Central memory CD8-positive, alpha-beta T cell (primary cell): ENCODE measurements at places on chromosomes 2 and 18.

- H3K4me1 ChIP-seq, result peaks cover 38% of the 10 kb centered on the region
- H3K36me3 ChIP-seq, result peaks cover 27% of the 10 kb centered on the region
- peak; percentile 34 for DNase-seq
- H3K27ac ChIP-seq, result peak within 1 kb of the TSS; percentile 94
- H3K27me3 ChIP-seq, result no peaks in the 10 kb centered on the region
Measured at GRCh38 chr2:85577386-85578242, at the start of gene VAMP8. TSS of gene VAMP8 (plus strand) at chr2:85577586. CDS start at chr2:85577647, 61 bp downstream.

- no peak overlapping the region for H3K4me3 ChIP-seq
- no peak for DNase-seq
- no peak overlapping the region for H3K27ac ChIP-seq
- H3K36me3 ChIP-seq, result no peaks in the 10 kb centered on the region
- H3K4me1 ChIP-seq, result no peaks in the 10 kb centered on the region
- peaks cover 44% of the 10 kb centered on the region for H3K27me3 ChIP-seq
Measured at GRCh38 chr2:65678779-65679391, 246.5 kb upstream of the SPRED2 start.

GRCh38 chr2:73072129-73072395, 550 bp upstream of the SFXN5 start:
- no peak overlapping the region for H3K27ac ChIP-seq

DNA sequence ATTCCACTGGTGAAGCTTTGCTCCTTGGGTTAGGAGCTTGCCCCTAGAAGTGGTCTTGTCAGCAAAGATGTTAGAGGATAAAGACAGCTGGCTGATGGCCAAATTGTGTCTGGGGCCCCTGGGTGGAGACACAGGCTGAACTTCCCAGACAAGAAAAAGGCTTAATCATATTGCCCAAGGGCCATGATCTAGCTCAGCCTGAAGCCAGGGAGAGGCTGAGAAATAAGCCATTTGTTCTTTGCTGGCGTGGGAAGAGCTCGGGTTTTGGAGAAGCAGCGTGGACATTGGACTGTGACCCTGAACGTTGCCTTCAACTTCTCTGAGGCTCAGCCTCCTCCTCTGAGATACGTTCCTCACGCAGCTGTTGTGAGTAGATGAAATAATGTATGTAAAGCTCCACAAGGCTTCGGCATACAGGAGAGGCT, 153.0 kb downstream of the ZFP36L2 start:
- no peak overlapping the region for H3K27ac ChIP-seq
- no peak for DNase-seq
- no peak overlapping the region for H3K4me3 ChIP-seq
- peaks cover 6% of the 10 kb centered on the region for H3K4me1 ChIP-seq
- no peaks in the 10 kb centered on the region for H3K27me3 ChIP-seq

DNA sequence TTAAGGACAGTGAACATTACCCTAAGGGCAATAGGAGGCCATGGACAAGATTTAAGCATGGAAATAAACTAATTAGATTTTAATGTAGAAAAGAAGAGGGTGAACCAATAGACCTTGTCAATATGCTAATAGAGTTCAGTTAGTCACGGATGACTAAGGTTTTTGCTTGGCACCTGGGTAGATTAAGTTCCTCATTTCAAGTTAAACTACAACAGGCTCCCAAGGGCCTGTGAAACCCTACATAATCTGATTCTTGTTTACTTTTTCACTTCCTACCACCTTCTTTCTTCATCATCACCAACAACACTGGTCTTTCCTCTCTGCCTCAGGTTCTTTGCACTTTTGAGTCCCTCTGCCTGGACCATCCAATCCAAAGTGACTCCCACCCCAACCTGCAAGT, 14.8 kb downstream of the SP110 start:
- DNase-seq, result no peak
- H3K36me3 ChIP-seq, result peaks cover 42% of the 10 kb centered on the region
- H3K27ac ChIP-seq, result peak overlapping the region; percentile 47
- H3K27me3 ChIP-seq, result no peaks in the 10 kb centered on the region

DNA sequence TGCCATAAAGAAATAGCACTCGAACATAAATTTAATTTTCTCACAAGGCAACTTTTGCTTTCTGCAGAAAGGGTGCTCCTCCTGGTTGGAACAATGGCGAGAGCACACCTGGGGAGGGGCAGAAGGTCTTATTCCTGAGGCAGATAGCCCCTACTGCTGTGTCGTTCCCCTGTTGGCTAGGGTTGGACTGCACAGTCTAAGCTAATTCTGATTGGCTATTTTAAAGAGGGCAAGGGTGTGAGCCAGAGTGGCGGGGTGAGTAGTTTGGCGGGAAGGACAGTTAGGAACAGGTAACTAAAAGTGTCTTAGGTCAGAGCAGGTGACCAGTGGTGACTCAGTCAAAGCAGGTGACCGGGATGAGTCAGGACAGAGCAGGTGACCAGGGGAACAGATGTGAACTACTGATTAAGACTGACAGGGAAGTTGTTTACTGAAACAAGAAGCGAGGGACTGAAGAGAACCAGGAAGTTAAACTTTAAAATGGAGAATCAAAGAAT, 49.7 kb upstream of the AGAP1 start:
- no peaks in the 10 kb centered on the region for H3K36me3 ChIP-seq
- no peak overlapping the region for H3K27ac ChIP-seq
- H3K4me3 ChIP-seq, result no peak overlapping the region

GRCh38 chr2:148021059-148021861, at the start of gene MBD5:
TSS of gene MBD5 (plus strand) at chr2:148021091.
- no peaks in the 10 kb centered on the region for H3K27me3 ChIP-seq
- H3K4me3 ChIP-seq, result peak within 1 kb of the TSS; percentile 93
- peak within 1 kb of the TSS; percentile 95 for H3K27ac ChIP-seq
- peaks cover 15% of the 10 kb centered on the region for H3K36me3 ChIP-seq
